ENCODE measurements at places on chromosomes 5 and 9.

DNA sequence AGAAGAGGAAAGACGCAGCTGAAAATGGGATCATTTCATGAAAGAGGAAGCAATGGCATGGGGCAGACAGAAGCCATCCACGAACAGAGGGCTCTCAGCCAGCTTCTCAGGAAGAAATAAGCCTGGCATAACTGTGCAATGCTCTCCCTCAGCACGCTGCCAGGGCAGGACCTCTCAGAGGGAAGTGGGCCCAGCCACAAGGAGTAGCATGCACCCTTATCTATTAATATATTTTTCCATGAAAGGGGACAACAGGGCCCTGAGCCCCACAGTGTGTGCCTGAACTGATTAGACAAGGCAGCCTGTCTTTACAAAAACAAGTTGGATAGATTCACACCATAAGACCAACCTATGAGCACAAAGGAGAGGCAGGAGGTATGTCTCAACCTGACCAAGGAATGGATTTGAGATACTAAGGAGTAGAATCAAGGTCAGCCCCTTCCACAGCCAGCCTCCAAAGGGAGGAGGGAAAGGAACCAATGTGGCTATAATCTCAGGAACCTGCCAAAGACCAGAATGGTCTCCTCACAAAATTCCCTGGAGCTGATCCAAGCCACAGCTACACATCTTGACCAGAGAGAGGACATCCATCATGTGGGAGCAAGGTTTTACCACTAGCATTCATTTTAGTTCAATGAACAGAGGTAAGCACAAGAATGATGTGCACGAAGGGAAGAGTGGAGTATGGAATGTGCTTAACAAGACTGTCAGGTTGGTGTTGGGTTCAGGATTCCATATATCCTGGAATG is 154.8 kb downstream of the SIL1 start:
- DNase-seq: no peak

DNA sequence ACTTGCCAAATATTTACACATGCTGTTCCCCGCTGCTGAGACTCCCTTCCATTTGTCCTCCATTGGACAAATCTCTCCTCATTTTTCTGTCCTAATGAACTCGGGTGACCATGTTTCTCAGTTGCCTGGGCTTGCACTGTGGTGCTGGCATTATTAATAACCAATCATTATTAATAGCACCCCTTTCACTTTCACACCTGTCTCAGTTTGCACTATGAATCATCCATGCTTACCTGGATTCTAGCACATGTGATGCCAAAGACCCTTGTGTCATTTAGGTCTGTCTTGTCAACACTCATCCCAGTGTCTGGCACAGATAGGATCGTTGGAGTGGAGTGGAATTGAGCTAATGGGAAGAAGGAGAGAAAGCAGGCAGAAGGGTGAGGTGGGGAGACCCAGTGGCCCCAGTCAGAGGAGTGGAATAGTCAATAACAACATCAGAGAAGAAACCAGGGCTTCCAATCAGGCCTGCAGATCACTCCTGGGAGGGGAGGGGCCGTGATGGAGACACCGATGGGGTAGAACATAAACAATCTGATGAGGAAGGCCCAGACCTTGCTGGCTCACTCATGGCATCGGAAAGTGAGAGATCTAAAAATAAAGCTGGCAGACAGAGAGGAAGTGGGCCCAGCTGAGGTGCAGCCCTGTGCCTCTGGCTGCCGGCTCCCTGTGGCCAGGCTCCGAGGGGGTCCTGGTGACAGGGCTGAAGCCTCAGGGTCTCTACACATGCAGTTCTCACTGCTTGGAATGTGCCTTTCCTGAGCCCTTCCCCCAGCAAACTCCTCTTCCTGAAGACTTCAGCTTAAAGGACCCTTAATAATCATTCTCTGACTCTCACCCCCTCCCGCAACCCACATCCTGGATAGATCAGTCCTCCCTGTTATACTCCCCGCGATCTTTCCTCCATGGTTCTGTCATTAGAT is 33.5 kb upstream of the CRB2 start:
- DNase-seq: no peak

GRCh38 chr9:137987244-137988030 is 109.9 kb downstream of the CACNA1B start:
- no peak for DNase-seq

GRCh38 chr5:146079695-146080373 is 25.5 kb downstream of the PLAC8L1 start:
- no peak for DNase-seq

- DNase-seq: no peak
Observed at GRCh38 chr5:16544607-16545374, 72.0 kb downstream of the RETREG1 start.

- no peak for DNase-seq
Observed at GRCh38 chr5:32506201-32506661, 61.7 kb upstream of the ZFR start.

- no peak for DNase-seq
Observed at GRCh38 chr9:109463924-109464625, 34.0 kb downstream of the PTPN3 start.

- DNase-seq: no peak
Observed at GRCh38 chr5:154677921-154678320, 77.3 kb upstream of the LARP1 start.

DNA sequence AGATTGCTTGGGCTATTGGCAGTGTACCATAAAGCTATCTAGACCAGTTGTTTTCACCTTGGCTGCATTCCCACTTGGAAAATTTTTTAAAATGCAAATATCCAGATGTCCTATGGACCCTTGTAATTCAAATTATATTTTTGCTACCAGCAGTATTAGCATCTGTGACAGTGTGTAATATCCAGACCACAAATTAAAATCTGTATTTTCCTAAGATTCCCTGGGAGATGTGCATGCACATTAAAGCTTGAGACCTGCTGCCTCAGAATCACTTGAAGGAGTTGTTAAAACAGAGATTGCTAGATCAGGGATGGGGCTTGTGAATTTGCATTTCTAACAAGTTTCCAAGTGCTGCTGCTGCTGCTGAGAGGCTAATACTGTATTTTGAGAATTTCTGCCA is 381.2 kb upstream of the PDE4D start:
- DNase-seq: no peak

DNA sequence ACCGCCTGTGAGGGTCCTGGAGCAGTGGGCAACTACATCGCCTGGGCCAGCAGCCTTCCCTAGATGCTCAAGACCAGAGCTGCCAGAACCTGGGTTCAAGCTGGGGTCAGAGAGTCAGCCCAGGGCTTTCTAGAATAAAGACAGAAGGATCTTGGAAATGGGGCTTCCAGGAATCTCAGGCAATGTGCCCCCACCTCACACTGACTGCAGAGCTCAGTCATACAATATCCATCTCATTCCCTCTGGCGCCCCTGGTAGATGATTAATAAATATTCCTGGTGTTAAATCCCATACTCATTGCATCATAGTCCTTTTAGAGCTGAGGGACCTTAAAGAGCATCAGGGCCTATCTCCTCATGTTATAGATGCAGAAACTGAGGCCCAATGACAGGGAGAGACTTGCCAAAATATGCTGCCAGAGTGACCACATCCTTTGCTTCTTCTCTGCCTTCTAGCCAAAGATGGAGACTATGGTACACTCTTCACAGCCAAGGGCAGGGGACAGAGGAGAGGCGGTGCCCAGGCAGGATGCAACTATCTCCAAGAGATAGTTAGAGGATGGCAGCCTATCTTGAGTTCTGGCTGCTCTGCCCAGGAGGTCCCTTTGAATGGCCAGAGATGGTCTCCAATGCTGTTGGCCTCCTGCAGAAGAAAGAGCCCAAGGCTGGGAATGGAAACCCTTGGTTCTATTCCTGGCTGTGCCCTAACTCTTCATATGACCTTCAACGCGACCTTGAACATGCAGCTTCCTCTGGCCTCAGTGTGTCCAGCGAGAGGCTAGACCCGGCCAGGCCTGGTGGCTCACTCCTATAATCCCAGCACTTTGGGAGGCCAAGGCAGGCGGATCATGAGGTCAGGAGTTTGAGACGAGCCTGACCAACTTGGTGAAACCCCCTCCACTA is 36.2 kb upstream of the IL17B start:
- no peak for DNase-seq

DNA sequence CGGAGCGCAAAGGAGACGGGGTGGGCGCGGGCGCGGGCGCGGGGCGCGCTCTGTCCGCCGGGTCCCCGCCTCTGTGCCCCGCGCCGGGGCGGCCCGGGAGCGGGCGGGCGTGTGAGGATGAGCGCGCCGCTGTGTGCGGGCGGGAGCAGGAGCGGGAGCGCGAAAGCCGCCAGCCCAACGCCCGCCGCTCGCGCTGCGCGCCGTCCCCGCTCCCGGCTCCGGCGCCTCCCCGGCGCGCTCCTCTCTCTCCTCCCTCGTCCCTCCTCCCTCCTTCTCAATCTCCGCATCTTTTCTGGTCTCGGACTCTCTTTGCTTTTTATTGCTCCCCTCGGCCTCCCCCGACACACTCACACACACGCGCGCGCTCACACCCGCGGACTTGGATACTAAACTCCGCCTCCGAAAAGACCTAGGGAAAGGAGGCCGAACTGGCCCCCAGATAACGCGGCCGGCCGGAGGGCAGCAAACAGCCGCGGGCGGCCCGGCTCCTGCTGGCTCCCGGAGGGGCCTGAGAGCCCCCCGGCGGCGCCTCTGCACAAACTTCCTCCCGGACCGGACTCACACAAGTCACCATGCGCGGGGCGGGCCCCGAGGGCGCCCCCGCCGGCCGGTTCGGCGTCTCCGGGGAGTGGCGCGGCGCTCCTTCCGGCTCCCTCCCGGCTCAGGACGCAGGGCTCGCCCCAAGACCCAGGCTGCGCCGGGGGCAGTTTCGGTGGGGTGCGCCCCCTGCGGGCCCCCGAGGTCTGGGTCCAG is at the start of gene FIBCD1:
Gene FIBCD1, minus strand, starts transcription at position 596 of the 753 bp plus-strand sequence. CDS start 640 bp downstream, outside the sequence.
- DNase-seq: no peak

DNA sequence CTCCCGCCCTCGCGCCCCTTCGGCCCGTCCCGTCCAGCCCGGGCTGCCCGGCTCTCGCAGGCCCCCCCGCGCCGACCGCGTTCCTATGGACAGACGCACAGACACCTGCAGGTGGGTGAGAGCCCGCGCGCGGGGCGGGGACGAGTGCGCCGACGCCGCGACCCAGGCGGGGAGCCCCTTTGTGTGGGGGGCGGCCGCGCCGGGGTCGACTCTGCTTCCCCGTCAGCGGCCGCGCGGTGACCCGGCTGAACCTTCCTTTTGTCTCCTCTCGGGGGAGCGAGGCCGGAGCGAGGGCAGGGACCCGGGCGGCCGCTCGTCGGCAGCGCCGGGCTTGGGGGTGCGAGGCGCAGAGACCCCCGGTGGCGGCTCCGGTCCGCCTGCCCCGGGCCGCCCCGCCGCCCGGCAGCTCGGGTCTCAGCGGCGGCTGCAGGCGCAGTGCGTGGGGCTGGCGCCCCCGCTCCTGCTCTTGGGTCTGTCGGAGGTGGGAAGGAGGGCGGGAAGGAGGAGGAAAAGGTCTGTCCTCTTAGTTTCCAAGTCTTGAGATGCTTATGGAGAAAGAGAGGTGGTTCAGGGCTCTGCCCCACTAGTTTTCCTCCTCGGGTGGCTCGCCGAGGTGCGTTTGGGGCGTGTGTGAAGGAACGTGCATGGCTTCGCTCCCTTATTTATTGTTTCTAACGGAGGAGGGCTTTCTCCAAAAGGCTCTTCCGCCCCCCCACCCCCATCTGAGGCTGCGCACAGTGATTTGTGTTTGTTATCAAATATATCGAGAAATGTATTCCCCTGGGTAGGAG is 576 bp downstream of the KIAA1958 start:
- peak; percentile 58 for DNase-seq

GRCh38 chr9:90552317-90552716 is 90.3 kb downstream of the DIRAS2 start:
- no peak for DNase-seq

DNA sequence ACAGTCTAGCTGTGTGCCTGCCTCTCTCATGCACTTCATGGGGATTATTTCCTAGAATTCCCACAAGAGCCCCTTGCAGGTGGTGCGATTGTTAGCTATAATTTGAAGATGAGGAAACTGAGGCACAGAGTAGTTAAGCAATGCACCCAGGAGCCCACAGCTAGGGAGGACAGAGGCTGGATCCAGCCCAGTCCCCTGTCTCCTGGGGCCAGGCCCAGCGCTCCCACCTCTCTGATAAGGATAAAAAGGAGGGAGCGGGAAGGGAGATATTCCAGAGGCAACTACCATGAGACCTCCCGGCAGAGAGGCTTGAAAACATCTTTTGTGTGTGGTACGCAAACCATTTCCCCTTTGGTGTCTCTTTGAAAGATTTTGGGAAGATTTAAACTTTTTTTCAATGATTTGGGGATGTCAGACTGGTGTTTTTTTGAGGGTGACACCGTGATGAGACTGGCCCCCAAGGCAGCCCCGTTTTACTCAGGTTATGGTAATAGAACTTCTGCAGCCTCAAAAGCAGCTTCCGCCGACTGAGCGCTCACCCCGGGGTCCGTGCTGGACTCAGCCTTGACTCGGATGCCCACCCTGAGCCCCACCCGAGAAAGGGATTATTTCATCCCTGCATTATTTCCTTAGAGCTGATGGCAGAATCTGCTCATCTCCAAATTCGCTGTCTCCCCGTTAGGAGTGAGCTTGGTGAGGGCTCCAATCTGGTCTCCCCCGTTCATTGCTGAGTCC is 144.7 kb upstream of the IER5L start:
- no peak for DNase-seq

GRCh38 chr5:68408345-68408871 is 192.9 kb downstream of the PIK3R1 start:
- no peak for DNase-seq

GRCh38 chr9:4035777-4036176 is 264.1 kb downstream of the GLIS3 start:
- DNase-seq: no peak

DNA sequence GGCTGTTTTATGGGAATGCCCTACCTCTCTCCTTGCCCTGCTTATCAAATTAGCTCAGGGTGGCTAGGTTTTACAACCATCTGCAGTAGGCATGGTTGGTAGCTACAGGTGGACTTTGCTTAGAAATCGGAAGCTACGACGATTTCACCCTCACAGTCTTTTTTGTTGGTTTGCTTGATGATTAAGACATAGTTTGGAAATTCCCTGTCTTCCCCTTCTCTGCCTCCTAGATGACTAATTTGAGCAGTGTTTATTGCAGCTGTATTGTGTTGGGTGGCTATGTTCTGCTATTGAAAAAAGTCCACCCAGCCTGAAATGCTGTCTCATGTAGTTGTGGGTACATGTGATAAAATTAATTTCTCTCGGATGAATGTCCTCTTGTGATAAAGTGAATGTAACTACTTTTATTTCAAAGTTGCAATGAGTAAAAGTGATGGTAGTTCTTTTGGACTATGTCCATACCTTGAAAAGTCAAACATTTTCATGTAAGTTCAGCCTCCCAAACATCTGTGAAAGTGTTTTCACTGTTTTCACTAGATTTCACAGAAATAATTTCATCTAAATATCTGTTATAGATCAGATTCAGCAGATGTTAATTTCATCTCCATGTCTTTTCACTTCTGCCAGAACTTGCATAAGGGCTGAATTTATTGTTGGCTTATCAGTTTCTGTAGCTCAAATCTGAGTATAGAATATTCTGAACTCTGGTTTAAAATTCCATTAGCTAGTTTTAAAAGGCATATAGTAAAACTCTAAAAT is 37.3 kb upstream of the FYB1 start:
- DNase-seq: no peak

GRCh38 chr5:137275083-137275482 is 224.0 kb downstream of the SPOCK1 start:
- no peak for DNase-seq

GRCh38 chr5:469752-470483 is 26.9 kb downstream of the EXOC3 start:
- DNase-seq: no peak
